ENCODE measurements at places on chromosomes 11 and 22.

DNA sequence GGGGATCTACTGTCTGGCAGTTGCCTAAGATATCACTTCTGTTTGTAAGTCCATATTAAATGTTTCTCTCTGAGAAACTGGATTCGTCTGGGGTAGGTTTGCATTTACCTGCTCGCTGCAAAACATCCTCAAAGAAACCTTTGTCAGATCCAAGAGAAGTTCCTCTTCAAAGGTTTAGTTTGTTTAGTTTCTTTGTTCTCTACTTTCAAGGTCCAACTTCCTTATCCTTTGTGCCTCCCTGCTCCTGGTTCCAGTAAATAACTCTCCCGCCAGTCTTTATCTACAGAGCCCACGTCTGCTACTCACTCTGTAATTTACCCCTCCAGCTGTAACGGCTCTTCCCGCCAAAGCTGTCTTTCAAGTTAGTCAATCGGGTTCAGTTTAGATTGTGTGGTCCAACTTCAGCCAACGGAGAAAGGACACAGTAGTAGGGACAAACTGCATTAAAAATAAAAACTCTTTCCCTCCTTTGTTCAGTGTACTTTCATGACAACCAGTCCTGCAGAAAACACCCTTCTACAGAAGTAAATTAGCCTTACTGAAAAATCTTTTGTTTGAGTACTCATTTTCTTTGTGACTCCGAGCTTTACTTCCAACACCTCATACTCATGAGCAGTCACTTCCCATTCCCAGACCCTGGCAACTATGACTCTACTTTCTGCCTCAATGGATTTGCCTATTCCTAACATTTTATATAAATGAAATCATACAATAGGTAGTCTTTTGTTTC, 41.0 kb downstream of the TMPRSS5 start:
- no peak for DNase-seq

DNA sequence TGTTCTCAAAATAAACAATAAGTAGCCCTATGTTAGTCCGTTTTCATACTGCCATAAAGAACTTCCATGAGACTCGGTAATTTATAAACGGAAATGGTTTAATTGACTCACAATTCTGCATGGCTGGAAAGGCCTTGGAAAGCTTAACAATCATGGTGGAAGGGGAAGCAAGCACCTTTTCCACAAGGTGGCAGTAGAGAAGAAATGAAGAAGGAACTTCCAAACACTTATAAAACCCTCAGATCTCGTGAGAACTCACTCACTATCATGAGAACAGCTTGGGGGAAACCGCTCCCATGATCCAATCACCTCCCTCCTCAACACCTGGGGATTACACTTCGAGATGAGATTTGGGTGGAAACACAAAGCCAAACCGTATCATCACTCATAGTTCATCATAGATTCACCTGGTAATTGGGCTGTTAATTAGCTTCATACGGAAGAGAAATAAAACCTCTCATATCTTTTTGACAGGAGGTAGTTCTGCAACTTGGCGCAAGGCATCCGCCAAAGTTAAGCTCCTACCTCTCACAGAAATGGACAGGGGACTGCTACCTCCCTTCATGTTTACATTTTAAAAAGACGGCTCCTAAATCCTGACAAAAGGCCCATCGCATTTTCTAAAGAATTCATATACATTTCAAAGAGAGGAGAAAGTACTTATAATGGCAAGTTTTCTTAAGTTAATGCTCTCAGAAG, 49.0 kb downstream of the MUC15 start:
- no peak for DNase-seq

- DNase-seq, result no peak
Observed at GRCh38 chr11:17771415-17771814, 36.8 kb downstream of the KCNC1 start.

DNA sequence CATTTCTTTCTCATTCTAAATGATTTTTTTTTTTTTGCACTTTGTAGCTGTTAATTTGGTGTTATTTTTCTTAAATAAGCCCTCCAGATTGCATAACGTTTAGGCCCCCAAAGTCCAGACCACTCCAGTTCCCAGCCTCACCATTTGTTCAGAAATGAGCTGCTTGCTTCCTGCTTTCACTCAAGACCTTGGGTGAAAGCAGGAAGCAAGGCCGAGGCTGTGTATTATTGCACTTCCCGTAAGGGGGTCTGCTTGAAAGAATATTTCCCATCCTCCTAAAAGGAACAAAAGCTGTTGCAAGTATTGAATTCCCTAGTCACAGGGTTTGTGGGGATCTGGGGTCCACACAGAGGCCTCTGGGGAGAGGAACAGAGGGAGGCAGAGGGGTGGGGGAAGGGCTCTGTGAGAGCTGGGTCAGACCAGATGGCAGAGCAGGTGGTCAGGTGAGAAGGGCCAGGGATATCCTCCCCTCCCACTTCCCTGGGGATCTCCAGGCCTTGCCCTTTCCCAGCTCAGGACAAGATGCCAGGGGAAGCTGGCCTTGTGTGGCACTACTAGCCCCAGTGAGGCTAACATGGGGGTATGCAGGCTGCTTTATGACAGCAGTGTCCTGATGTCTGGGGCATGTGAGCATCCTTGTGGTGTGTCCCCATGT, 51.6 kb upstream of the MYEOV start:
- DNase-seq, result no peak

- DNase-seq, result no peak
Observed at GRCh38 chr11:96143041-96143521, 199.9 kb downstream of the MAML2 start.

DNA sequence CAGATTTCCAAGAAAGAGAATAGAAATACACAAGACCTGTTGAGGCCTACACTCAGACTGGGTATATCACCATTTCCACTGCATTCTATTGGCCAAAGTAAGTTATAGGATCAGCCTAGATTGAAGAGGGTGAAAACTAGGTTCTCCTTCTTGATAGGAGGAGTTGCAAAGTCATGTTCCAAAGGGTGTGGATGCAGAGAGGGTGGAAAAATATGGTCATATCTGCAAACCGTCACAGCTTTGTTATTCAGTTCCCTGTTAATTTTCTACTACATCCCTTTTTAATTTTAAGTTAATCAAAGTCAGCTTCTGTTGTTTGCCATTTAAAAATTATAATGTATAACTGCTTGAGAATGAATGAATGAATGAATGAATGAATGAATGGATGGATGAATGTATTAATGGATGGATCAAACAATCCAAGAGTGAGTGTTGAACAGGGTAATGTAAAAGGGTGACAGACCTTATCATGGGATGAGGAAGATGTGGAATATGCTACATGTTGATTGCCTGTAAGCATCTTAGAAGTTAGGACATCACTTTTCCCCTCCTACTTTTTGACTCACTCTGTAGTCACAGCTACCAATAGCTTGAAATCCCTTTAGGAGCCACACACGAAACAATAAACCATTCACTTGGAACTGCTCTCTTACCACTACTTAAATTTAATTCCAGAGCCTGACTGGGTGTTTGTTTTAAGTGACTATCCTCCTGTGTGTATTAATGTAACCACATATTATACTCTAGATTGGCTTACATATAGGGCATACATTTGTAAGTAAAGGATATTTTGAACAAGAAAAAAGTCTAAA, 121.5 kb downstream of the CCDC34 start:
- DNase-seq, result no peak

DNA sequence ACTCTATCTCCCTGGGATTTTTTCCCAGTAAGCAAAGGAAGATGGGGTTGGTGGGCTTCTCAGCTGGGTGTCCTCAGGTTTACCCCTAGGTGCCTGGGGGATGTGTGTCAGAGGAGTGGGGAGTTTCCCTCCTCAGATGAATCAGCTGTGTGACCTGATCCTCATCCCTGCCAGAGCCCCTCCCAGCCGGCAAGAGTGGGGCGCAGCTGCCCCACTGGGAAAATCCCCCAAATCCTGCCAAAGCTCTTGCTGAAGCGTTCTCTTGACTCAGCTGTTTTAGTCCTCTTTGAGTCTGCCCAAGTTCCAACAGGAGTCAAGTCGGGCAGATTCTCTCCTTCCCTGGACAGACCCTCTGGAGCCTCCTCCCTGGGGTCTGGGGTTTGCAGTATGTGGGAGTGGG, 6.0 kb downstream of the C11orf68 start:
- DNase-seq, result no peak

DNA sequence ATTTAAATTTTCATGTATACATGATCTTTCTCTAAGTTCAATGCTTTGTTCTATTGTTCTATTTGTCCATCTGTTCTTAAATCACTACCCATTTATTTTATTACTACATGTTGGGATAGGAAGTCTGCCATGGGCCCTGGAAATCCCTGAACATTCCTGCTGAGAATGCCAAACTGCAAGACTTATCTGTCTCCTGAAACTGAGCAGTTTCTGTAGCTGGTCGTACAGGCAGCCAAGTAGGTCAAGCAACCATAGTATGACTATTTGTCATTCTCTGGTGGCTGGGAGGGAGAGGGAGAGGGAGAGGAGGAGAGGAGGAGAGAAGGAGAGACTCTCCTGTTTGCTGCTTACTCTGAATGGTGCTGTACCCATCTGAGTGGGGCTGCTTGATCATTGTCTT, 82.8 kb upstream of the SNX19 start:
- no peak for DNase-seq
